Trophoblast cell (in vitro differentiated cells and primary cell): ENCODE measurements at places on chromosomes 2 and 18.

DNA sequence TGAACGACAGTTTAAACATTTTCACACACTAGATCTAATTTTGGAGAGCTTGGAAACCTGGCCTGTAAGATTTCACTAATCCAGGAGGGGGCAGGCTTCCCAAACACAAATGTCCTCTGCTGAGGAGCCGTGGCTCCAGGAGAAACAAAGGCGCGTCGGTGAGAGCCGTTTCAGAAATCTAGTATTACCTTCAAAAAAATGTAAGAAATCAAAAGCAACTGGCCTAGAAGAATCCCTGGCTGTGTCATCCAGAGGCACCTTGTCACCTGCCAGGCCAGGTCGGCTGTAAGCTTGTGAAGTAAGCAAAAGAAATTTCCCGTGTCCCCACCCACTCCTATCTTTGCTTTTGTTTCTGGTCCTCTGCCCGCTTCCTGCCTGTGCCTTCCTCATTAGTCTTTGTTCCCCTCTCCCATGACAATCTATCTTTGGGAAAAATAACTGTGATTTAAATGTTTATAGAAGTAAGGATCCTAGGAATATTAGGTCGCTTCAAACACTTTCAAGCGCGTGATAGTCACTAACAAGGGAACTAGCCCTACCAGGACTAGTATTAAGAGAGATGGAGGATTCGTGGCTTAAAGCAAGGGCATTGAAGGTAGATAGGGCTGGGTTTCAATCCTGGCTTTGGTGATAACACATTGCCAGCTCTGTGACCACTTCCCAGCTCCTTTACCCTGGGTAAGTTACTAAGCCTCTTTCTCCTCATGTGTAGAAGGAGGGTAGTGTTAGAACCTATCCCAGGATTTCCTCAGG is 99.5 kb upstream of the STK39 start:
- peak; percentile 80 for DNase-seq

DNA sequence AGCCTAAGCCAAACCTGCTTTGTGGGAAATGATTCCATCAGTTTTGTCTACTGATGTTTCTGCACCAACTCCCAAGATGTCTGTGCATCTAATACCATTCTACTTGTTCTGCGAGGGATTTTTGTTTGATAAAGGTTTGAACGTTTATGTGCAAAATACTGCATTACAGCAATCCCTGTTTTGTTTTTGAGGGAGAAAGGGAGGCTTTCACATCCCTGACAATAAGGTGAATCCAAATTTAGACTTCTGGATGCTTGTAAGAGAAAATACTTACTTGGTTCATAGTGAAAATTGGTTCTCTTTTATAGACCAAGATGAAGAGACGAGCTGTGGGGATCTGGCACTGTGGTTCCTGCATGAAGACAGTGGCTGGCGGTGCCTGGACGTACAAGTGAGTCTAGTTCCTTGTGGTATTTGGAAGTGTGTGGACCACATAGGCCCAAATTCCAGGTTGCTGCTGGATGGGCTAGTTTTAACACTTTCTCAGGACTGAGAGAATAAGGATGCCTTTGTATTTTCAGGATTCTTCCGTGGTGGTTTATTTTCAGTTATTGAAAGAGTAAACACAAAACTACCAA is 1.1 kb downstream of the RPL37A start:
- DNase-seq: no peak

GRCh38 chr2:107359021-107359420 is 467.7 kb upstream of the RGPD4 start:
- peak; percentile 62 for DNase-seq

GRCh38 chr18:22019193-22019592 is 150.2 kb upstream of the GATA6 start:
- no peak for DNase-seq

DNA sequence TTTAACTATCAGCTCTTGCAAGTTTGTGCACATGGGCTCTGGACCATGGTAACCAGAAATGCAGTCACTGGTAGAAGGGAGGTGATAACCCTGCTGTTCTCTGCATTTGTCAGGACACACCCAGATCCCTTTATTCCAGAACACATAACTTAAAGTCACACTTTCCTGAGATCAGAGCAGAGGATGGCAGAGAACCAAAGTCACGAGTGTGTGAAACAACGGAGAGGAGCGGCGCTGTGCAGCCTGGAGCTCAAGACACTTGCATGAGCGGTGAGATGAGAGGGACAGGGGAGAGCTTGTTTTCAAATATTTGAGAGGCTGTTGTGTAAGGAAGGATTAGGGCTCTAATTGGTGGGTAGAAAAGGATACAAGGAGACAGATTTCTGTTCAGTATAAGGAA is 43.3 kb upstream of the AAK1 start:
- DNase-seq: peak; percentile 34

- DNase-seq: peak; percentile 78
These were observed 795 bp downstream of the METTL21A start for GRCh38 chr2:207624185-207625013.

- peak; percentile 36 for DNase-seq
These were observed 44.6 kb downstream of the FAM124B start for GRCh38 chr2:224357098-224357901.

GRCh38 chr18:79736230-79736629 is 56.6 kb downstream of the CTDP1 start:
- DNase-seq: no peak

- DNase-seq: no peak
These were observed 226.9 kb downstream of the DCDC2C start for GRCh38 chr2:3930246-3930645.

DNA sequence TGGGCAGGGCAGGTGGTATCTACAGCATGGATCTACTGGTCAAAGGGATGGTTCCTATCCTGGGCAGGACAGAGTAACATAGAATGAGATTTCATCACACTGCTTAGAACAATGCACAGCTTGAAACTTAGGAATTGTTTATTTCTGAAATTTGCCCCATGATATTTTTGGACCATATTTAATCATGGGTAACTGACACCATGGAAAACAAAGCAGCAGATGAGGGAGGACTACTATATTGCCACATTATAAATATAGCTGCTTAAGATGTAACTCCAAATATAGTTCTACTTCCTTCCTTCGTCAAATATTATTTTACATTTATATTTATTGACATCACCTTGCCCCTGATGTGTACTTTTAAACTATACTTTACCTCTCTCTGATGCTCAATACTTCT is 254.7 kb downstream of the PTPRM start:
- no peak for DNase-seq

GRCh38 chr2:172969609-172970008 is 106.0 kb upstream of the MAP3K20 start:
- no peak for DNase-seq

DNA sequence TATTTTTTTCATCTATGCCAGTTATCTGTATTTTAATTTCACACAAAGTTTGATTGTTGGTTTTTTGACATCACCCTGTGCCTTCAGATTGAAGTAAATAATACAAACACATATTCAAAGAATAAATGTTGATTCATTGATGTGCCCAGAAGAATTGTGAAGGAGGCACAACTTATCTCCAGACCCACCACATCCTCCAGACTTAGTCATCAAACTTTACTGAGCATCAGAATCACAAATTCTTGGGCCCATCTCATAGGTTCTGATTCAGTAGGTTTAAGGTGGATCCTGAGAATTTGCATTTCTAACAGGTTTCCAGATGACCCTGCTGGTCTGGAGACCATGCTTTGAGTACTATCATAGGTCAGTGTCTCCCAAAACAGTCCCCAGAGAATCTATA is 82.8 kb upstream of the PIK3C3 start:
- DNase-seq: no peak

GRCh38 chr2:47174733-47175361 is 19.7 kb upstream of the STPG4 start:
- no peak for DNase-seq

DNA sequence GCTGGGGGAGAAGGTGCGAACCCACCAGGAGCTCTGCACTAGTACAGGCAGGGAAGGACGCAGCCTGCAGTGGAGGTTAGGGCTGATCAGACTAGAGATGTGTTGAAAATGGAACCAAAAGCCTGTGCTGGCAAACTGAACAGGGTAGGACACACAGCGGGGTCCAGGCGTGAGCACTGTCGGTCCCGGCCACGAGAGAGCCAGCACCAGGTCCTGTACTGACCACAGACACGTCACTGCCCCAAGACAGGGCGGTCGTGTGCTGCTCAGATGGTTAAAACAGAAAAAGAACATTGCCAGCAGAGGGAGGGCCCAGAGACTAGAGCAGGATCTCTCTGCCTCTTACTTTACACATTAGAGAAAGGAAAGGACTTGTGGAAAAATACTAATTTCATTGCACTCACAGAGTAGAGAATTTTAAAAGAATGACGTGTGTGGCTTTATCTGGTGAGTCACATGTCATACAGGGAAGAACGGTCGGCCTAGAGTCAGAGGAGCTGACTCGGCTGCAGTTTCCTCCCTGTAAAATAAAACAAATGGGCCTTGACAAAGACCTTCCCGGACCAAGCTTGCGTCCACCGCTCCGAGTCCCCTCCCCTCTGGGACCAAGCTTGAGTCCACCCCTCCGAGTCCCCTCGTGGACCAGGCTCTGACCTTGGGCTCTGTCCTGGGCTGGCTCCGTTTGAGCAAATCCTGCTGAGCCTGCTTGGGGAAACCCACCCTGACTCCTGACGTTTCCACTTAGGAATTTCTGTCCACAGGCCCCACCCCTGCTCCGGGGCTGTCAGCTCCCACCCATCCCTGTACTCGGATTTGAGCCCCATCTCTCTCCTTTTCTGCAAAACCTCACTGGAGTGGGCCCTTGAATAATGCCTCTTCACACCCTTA is 16.7 kb upstream of the ADI1 start:
- DNase-seq: peak; percentile 64

- no peak for DNase-seq
These were observed 435 bp upstream of the ARHGAP25 start for GRCh38 chr2:68734176-68734575.

- no peak for DNase-seq
These were observed 168.5 kb downstream of the CELF4 start for GRCh38 chr18:37396971-37397720.

GRCh38 chr18:13279181-13280069 is 60.9 kb downstream of the LDLRAD4 start:
- DNase-seq: no peak
